ENCODE measurements at places on chromosomes 5 and 9. TPM values are rescaled to one million over a fixed set of nuclear protein-coding genes. Genes with fewer than 3 reads are reported as not detected.

- DNase-seq = no peak
Measured at GRCh38 chr9:137146527-137146918, 7.6 kb downstream of the GRIN1 start.

- no peak for DNase-seq
Measured at GRCh38 chr9:19481971-19482404, 73.2 kb downstream of the ACER2 start.

DNA sequence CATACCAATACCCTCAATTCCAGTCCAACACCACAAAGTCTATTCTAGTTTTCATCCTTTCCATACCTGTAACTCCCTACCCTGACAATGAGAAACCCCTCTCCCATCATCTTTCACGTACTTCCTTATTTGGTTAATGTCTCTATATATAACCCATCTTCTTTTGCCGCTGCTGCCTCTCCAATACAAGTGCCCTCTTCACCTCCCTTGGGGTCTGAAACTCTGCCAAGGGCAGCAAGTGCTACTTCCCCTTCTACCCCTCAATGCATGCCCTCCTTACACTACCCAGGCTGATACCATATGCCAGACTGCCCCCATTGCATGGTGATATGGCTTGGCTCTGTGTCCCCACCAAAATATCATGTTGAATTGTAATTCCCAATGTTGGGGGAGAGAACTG lies 24.4 kb upstream of the SMIM15 start:
- no peak for DNase-seq

DNA sequence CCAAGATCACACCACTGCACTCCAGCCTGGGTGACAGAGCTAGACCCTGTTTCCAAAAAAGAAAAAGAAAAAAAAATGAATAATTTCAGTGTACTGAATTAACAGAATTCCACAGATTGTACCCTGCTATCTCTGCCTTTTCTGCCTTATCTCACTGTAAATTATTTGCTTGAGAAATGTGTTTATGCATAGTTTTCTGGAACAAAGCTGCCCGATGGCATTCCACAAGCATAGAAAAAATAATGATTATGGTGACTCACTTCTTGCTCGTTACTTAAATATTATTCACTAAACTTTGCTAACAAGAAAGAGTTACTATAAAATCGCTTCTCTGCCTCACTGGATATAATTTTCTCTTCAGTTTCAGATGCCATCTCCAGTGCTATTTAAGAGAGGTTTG lies 88.7 kb upstream of the FAM169A start:
- no peak for DNase-seq

Gene FBLL1
- not detected for total RNA-seq

Measured in vagina (tissue), 2 donors.